ENCODE measurements at places on chromosomes 1 and 21. TPM values are rescaled to one million over a fixed set of nuclear protein-coding genes. Genes with fewer than 3 reads are reported as not detected.

Gene GSTM5
- not detected for total RNA-seq

Gene ZNF695
- 4.7 TPM for total RNA-seq

GRCh38 chr1:52111492-52111891 is 30.4 kb upstream of the ZFYVE9 start:
- no peak for DNase-seq

DNA sequence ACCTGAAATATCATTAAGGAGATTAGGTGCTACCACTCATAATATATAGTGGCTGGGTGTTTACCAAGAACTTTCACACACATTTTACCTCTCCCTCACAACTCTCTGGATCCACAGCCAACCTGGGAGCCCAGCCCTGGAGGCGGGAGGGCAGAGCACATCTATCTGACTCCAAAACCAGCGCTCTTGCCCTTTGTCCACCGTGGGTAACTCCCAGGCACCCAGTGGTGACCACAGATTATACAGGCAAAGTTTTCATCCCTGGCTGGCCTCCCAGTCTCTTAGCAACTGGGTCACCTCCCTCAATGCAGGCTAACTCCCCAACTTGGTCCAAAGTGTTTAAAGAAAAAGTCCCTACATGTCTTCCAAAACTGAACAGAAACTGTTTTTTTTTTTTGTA is 2.4 kb downstream of the PAQR7 start:
- no peak for DNase-seq

- no peak for DNase-seq
These were observed 47.6 kb downstream of the SLX9 start for GRCh38 chr21:44987301-44987885.

DNA sequence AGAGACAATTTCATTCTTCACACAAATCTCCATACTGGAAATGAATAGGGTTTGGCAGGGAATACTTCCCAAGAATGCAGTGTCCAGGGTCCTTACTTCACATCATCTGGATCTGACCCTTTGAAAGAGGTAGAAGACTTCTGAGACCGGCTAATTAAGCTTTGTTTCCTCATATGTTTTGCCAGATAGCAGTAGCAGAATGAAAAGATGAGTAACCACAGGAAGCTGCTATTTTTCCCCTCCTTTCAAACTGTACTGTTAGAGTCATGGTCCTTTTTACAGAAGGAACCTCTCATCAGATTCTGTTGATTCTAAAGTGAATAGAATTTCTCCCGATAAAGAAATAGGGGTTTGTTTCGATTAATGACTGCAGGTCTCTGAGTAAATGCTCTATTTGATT is 1.4 kb upstream of the OLFML3 start:
- DNase-seq: no peak

GRCh38 chr1:61269602-61270001 is 187.2 kb downstream of the NFIA start:
- no peak for DNase-seq

DNA sequence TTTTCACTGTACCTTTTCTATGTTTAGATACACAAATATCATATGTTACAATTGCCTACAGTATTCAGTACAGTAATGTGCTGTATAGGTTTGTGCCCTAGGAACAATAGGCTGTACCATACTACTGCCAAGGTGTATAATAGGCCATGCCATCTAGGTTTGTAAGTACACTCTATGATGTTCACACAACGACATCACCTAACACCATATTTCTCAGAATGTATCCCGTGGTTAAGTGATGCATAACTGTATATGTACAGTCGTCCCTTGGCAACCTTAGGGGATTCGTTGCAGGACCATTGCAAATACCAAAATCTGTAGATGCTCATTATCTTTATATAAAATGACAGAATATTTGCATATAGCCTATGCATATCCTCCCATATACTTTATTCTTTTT is 5.8 kb upstream of the SSR2 start:
- DNase-seq: no peak

- DNase-seq: no peak
These were observed 38.6 kb upstream of the ABCD3 start for GRCh38 chr1:94379615-94380014.

DNA sequence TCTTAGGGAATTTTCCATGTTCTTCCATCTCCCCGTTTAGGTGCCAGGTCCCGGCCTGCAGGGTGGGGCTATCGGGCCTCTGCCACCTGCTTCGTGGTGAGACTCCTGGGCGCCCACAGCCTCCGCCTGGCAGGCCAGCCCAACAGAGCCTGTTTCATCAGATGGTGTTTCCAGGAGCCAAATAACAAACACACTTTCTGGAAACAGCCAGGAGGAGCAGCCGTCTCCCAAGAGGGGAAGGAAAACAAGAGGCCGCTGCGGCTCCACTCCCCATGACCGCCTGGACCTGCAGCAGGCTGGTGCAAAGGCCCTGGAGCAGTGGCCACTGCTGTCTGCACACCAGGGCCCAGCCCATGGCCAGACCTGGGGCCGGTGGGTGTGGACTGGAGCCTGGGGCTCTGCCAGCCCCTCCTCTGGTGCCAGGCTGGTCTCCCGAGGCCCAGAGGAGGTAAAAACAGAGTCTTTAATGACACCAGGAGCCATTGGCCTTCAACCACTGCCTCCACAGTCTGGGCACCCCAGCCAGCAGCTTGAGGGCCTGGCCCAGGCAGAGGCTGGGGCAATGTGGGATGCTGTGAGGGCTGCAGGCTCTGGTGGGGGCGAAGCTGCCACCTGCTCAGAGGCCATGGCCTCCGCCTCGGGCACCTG is 55.0 kb downstream of the SLX9 start:
- DNase-seq: no peak

- no peak for DNase-seq
These were observed 2.7 kb downstream of the PTGFR start for GRCh38 chr1:78493451-78493850.

- no peak for DNase-seq
These were observed 94.6 kb downstream of the LRRC7 start for GRCh38 chr1:69662321-69662720.

GRCh38 chr1:88421997-88422396 is 262.1 kb upstream of the PKN2 start:
- DNase-seq: no peak

- no peak for DNase-seq
These were observed 24.5 kb upstream of the COQ8A start for GRCh38 chr1:226915672-226915995.

- no peak for DNase-seq
These were observed 91.1 kb upstream of the ZBTB18 start for GRCh38 chr1:243959998-243960397.

DNA sequence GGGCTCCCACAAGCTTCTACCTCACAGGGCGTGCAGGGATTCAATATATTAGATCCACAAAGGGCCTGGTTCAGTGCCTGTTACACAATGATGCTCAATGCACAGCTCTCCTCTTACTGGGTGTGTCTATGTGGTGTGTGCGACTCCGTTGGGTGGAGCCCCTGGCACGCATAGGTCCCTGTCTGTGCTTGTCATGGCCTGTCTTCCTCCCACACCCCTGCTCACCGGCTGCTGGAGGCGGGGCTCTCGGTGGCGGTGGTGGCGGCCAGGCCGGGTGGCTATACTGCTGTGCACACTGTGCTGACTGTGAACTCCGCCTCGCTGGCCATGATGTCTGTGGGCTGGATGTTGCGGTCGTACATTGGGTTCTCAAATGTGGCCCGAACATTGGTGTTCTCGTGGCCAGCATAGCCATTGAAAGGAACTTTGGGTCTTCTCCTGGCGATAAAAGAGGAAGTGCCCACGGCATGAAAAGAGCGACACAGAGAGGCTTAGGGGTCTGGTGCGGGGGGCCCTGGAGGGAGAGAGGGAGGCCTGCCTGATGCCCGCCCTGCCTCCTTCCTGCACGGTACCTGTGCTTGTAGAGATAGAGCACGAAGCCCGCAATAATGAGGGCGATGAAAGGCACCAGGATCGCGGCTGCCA is 46.9 kb downstream of the ZSCAN20 start:
- no peak for DNase-seq
